ENCODE measurements at places on chromosomes 2 and 18. TPM values are rescaled to one million over a fixed set of nuclear protein-coding genes. Genes with fewer than 3 reads are reported as not detected.

- peak; percentile 39 for DNase-seq
Measured at GRCh38 chr18:21242780-21243401, 859 bp downstream of the GREB1L start.

DNA sequence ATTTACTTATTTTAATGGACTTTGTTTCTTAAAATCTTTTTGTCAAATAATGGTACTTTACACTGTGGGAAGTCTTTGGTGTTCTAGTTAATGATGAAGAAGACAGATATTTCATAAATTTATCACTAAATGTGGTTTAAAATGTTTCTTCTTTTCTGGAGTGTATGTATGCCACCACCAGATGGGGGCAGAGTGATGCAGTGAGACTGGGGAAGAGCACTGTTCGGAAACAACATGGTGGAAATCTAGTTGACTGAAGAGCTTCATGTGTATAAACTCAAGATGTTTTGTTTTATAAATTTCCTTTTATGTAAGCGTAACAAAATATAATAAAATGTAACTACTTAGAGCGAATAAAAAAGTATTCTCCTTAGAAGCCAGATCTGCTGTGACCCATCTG is 195.1 kb downstream of the KCNE4 start:
- DNase-seq = no peak

DNA sequence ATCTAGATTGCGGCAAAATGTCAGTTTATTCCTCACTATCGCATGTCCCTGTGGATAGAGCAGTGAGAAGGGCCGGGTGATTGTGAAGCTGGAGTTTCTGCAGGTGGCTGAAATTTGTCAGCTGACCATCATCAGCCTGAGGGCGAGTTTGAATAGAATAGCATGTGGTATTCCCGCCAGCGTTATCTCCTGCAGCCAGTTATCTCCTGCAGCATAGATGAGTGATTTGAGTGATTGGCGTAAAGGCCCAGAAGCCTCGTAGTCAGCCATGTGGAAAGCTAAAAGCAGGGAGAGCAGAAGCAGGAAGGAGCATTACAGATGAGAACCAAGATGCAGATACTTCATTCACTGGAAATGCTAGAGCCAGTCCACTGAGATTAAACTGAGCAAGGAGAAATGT is 65.5 kb downstream of the CABLES1 start:
- DNase-seq = no peak

GRCh38 chr2:96095116-96095636 is 21.2 kb downstream of the ADRA2B start:
- DNase-seq = no peak

DNA sequence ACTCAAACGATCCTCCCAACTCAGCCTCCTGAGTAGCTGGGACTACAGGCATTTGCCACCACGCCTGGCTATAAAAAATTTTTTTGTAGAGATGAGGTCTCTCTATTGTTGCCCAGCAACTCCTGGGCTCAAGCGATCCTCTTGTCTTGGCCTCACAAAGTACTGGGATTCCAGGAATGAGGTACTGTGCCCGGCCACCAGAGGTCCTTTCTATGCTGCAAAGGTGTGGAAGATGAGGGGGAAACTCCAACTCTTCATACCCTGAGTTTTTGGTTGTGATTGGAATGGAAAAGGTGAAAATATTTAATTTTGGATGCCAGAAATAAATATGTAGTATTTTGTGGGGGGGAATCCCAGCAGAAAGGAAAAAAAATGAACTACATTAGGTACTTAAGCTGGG is 36.0 kb downstream of the MRPL33 start:
- DNase-seq = no peak

DNA sequence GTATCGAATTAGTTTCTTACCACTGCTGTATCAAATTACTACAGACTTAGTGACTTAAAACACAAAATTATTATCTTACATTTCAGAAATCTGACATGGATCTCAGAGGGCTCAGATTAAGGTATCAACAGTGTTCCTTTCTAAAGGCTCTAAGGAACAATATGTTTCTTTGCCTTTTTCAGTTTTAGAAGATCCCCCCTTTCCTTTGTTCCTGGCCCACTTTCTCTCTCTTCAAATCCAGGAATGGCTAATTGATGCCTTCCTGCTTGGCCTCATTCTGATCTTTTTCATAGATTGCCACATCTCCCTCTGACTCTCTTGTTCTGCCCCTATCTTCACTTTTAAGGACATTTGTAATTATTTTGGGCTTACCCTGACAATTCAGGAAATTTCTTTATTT is 65.7 kb downstream of the LRP1B start:
- no peak for DNase-seq

GRCh38 chr2:169625781-169626180 is 41.6 kb downstream of the PPIG start:
- no peak for DNase-seq

- DNase-seq = no peak
Measured at GRCh38 chr2:21996339-21996738, 872.6 kb downstream of the TDRD15 start.

- no peak for DNase-seq
Measured at GRCh38 chr2:74676331-74676730, 22.3 kb downstream of the SEMA4F start.

GRCh38 chr18:74278983-74279382 is 12.8 kb downstream of the CYB5A start:
- no peak for DNase-seq

DNA sequence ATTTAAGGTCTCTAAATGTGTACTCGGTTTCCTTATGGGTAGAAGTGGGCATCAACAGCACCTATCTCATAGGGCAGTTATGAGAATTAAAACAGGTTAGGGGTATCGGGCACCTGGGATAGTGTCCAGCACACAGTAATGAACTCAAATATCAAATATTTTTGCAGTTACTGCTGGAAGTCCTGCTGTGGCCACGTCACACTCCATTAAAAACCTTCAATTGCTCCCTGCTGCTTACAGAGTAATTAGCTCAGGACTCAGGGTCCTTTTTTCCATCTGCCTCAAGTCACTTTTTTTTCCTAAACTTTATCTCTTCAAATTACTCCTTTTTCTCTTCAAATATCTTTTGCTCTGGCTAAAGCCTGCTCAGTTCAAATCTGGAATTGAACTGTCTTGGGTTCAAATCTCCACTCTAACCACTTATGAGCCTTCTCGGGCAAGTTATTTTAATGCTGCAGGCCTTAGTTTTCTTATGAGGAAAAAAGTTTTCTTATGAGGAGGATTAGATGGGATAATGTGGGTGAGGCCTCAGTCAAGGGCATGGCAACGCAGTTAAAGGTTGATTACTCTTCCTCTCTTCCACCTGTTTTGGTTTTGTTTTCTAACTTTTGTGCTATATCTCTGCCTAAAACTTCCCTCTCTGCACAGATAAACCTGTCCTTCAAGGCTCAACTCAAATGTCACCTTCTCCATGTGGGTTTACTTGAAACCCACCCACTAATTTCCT is 36.6 kb downstream of the SPRED2 start:
- no peak for DNase-seq

DNA sequence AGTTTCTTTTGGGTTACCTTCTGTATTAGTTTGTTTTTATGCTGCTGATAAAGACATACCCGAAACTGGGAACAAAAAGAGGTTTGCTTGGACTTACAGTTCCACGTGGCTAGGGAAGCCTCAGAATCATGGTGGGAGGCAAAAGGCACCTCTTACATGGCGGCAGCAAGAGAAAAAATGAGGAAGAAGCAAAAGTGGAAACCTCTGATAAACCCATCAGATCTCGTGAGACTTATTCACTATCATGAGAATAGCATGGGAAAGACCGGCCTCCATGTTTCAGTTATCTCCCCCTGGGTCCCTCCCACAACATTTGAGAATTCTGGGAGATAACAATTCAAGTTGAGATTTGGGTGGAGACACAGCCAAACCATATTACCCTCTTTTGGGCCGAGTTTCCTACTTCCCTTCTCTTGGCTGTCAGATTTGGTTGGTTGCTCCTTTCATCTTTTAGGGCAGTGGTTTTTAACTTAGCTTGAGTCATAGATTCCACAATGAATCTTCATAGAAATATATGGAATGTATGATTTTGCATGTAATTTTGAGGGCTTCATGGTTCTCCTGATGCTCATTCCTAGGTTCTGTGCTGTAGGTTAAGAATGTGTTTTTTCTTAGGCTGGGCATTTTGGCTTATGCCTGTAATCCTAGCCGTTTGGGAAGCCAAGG is 44.2 kb downstream of the CEP192 start:
- DNase-seq = no peak

- no peak for DNase-seq
Measured at GRCh38 chr2:205130111-205130829, 552.0 kb upstream of the NRP2 start.

GRCh38 chr2:1514391-1515072 is 101.3 kb downstream of the TPO start:
- DNase-seq = no peak

- DNase-seq = no peak
Measured at GRCh38 chr2:191030521-191031154, 16.7 kb upstream of the STAT1 start.

- no peak for DNase-seq
Measured at GRCh38 chr2:199756211-199756610, 94.8 kb downstream of the FTCDNL1 start.

GRCh38 chr2:82913566-82913965 is 1545.5 kb downstream of the SUCLG1 start:
- DNase-seq = no peak

- no peak for DNase-seq
Measured at GRCh38 chr2:134377730-134378129, 123.9 kb downstream of the MGAT5 start.

DNA sequence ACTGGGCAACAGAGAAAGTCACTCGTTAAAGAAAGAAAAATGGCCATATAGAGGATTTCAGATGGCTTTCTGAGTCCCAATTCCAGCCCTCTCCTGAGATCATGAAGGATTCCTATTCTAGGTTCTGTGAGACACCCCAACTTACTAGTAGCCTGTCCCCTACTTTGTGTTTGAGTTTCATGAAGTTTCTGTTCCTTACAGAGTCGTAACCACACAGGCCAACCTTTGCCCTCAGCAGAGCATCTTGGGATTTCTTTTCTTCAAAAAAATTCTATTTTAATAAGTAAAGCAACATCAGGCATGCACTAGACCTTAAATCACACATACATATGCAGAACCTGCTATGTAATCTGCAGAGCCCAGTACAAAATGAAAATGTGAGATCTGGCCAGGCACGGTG is 30.4 kb downstream of the TMEM247 start:
- no peak for DNase-seq

GRCh38 chr2:234764372-234764771 is 187.4 kb upstream of the SH3BP4 start:
- DNase-seq = no peak

DNA sequence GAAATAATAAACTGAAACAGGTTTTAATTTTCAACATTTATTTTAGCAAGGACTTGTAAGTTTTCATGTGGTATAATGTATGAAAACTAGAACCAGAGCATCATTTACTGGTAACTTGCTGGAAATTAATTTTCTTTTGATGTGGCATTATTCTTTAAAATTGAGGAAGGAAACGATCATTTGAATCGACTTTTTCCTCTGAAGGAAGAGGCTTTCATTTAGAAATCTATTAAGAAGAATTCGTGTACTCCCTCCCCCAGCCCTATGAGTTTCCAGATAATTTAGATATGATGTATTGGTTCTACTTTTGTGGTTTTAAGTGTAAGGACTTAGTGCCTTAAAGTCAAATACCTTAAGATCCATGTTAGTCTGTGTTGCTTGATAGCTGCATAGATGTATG is 2.5 kb downstream of the BABAM2 start:
- no peak for DNase-seq

DNA sequence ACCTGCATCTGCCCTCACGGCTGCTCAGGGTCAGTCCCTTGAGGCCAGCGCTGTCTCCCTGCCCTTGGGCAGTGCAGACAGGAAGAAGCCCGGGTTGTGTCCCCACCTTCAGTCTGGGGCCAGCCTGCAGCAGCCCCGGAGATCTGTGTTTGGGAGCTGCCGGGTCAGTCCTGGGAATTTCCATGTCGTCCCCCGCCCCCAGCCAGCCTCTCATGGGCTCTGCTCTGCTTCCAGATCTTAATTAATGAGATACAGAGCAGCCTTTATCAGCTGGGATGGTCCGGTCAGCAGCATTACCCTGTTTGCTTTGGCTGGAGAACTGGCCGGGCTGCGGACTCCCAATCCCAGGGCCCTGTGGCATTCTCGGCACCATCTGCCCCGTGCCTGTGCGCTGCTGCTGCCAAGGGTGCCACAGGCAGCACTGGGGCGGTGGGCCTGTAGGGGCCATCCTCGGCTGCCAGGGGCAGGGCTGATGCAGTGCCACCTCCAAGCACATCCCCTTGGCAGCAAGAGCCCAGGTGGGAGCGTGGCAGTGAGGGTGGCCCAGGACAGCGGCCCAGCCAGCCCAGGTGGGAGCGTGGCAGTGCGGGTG is 2.4 kb downstream of the BOK start:
- peak; percentile 73 for DNase-seq

DNA sequence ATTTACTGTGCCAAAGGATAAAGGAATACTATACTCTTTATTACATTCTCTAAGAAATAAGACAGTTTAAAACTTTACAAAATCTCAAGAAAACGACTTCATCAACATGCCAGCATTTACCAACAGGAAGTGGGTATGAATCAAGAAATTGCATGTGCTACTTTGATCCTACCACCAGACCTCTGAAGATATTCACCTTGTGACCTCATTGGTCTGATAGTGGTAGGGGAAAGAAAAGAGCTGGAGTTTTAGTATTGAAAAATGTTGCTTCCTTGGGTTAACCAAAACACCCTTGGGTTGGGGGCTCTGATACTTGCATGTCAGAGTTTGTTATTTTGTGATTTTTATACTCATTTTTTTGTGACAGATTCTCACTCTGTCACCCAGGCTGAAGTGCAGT is 84.1 kb upstream of the LPIN2 start:
- no peak for DNase-seq

DNA sequence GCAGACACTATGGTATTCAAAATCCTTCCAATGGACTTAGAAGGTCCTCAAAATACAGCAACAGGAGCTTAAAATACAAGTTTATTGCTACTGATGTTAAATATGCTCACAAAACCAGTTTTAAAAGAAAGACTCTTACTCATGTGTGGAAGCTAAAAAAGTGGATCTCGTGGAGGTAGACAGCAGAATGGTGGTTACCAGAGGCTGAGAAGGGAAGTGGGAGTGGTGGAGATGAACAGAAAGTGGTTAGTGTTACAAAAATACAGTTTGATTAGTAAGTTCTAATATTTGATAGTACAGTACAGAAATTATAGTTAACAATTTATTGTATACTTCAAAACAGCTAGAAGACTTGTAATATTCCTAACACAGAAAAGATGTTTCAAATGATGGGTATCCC is 12.1 kb downstream of the ADAM17 start:
- no peak for DNase-seq

GRCh38 chr2:73253901-73254300 is 19.8 kb downstream of the CCT7 start:
- DNase-seq = no peak

The TYMS gene
- total RNA-seq = 2.0 TPM

The M1AP gene
- 0.47 TPM for total RNA-seq

The NCKAP5 gene
- total RNA-seq = 7.3 TPM

The TWIST2 gene
- 3.1 TPM for total RNA-seq

The ACADL gene
- total RNA-seq = 2.8 TPM

The MYCN gene
- 0.40 TPM for total RNA-seq

The CYP1B1 gene
- 142 TPM for total RNA-seq

The DPP4 gene
- total RNA-seq = 0.56 TPM

The XDH gene
- total RNA-seq = 0.29 TPM

The GPR75 gene
- total RNA-seq = 0.85 TPM

The HOXD1 gene
- total RNA-seq = not detected

The NPPC gene
- total RNA-seq = 2.1 TPM

The OR6B2 gene
- not detected for total RNA-seq

The CBLN2 gene
- total RNA-seq = 0.18 TPM

The CELF4 gene
- total RNA-seq = 1.2 TPM

The MAP2 gene
- 4.9 TPM for total RNA-seq

The RBKS gene
- total RNA-seq = 3.9 TPM

The CCDC68 gene
- 6.1 TPM for total RNA-seq

Measured in right cardiac atrium (tissue), 5 donors.